NCI-H2081 treated with DMSO at 0.1 percent for 48 hours (cell line): ENCODE measurements at places on chromosomes 4 and X.

DNA sequence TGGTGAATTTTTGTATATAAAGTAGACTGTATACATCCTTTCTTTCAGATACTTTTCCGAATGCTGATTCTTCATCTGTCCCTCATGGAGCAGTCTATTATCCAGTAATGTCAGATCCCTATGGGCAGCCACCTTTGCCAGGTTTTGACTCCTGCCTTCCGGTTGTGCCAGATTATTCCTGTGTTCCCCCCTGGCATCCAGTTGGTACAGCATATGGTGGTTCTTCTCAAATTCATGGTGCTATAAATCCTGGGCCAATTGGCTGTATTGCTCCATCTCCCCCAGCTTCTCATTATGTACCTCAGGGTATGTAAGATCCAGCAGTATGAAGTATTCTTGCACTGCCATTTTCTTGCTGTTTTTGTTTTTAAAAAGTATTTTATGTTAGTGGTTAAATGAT is 78.7 kb downstream of the ALG13 start:
- DNase-seq, result no peak

GRCh38 chrX:18051690-18052089 is 169.0 kb downstream of the BEND2 start:
- DNase-seq, result no peak

- DNase-seq, result no peak
These were observed 433.3 kb downstream of the ADAM29 start for GRCh38 chr4:175351473-175351872.

GRCh38 chrX:38403834-38404233 is 51.4 kb downstream of the OTC start:
- DNase-seq, result no peak

DNA sequence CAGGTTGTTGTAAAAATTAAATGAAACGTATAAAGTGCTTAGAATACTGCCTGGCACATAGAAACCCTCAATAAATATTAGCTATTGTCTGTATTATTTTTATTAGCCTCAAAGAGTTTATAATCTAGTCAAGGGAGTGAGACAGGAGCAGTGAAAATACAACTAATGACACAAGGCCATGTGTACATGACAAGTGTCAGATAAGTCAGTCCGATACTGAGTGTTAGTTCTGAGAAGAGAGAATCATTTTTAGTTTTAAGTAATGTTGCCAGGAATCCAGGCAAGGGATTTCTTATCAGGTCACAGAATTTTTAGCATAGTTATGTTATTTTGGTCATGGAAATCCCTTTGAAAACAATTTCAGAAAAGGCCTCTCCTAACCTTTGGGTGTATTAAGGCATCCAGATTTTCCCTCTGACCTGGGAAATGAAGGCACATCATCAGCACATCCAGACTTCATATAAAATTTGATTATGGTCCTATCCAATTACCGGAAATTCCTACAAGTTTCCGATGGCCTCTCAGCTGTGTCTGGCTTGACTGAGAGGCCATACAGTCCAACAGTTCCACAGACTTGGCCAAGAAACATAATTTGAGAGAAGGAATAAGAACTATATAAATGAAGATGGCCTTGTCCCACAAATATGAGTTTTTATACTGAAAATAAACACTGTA is 35.7 kb downstream of the PPARGC1A start:
- DNase-seq, result no peak

- DNase-seq, result no peak
These were observed 66.7 kb upstream of the PGRMC2 start for GRCh38 chr4:128354205-128354821.

DNA sequence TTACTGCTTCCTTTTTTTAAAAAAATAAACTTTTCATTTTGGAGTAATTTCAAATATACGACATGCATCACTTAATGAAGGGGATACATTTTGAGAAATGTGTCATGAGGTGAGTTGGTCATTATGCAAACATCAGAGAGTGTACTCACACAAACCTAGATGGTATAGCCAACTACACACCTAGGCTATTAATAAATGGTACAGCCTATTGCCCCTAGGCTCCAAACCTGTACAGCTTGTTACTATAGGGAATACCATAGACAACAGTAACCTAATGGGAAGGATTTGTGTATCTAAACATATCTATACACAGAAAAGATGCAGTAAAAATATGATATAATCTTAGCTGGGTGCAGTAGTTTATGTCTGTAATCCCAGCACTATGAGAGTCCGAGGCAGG is 29.1 kb downstream of the SETD7 start:
- no peak for DNase-seq

- no peak for DNase-seq
These were observed 660.5 kb upstream of the SPANXN1 start for GRCh38 chrX:144586756-144587155.

DNA sequence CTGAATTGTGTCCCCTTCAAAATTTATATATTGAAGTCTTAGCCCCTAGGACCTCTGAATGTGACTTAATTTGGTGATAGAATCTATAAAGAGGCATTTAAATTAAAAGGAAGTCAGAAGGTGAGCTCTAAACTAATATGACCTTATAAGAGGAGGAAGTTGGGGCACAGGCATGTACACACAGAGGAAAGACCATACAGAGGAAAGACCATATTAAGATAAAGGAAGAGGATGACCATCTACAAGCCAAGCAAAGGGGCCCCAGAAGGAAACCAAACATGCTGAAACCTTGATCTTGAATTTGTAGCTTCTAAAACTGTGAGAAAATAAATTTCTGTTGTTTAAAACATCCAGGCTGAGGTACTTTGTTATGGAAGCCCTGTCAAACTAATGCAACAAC is 26.9 kb upstream of the CYBB start:
- no peak for DNase-seq

- no peak for DNase-seq
These were observed 21.0 kb downstream of the SMARCAD1 start for GRCh38 chr4:94228493-94229216.

DNA sequence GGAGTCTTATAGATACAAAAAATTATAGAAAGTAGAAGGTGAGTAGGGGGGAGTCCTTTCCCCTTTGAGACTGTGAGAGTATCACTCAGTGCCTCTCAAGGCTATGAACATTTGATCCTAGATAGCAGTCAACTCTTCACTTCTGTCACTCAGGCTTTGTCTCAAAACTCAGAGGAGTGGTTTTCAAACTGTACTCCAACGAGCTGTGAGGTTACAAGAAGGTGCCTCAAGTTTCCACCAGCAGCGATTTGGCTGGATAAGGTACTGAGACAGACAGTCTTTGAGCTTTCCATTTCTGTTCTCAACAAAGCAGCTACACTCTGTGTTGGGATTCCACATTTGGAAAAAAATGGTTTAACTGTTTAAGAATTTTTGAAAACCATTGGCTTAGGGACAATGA is 48.0 kb upstream of the NDST3 start:
- DNase-seq, result no peak

GRCh38 chr4:150280081-150280895 is 202.0 kb downstream of the DCLK2 start:
- DNase-seq, result no peak

- DNase-seq, result peak; percentile 87
These were observed at the start of gene PHF8 for GRCh38 chrX:54044126-54044876. Gene PHF8, minus strand, starts transcription at chrX:54044473. Its CDS starts 1,745 bp downstream, at chrX:54042728.

DNA sequence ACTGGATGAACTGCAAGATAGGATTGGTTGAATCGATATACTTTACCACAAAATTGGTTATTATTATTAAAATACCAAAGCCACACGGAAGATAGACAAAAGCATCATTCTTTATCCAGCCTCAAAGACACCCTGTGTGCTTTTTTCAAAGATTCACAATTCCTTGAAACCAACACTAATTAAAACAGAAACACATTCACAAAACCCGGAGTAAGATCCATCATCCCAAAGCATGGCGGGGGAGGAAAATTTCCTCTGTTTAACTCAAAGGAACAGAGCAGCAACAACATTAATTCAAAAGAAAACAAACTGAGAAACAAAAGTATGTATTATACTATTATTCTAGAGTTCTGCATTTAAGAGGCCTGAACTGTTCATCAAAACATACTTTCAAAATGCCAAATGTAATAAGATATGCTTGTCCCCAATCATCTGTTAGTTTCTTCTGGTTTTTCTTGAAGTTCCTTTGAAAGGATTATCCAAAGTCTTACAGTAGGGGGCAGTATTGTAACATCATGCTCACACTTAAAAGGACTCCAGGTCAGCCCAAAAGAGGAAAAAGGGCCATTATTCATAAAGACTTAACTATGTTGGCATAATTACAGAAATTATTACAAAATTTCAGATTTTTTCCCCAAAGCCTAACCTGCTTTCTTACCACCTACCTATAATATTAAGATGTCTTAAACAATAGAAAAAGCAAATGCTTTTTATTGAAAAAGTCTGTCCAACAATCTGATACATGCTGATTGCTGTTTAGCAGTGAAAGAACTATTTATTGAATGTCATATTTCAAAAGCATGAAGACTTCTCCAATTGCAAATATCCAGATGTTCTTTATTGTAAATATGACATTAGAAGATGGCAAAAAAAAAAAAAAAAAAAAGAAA is 168.7 kb downstream of the SCFD2 start:
- peak; percentile 40 for DNase-seq
